ENCODE measurements at places on chromosomes 1 and 21.

- no peak for DNase-seq
Measured at GRCh38 chr1:162944974-162945674, 84.1 kb upstream of the CCDC190 start.

DNA sequence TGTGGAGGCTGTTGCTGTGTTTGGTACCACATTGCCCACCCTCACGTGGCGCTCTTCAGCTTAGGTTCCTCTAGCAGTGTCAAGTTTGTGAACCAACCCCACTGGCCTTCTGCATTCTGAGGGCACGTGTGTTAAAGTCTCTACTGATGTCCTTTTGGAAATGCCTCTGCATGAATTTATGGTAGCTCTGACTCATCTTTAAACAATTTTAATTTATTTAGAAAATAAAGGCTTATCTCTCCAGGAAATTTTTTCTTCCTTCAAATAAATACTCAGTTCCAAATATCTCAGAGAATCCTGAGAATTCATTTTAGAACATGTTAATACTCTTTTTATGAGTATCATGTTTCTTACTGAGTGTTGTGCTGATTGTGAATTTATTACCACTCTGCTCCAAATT is 5.5 kb downstream of the CD1D start:
- DNase-seq = no peak

- DNase-seq = peak; percentile 12
Measured at GRCh38 chr1:179591592-179592580, at the start of gene TDRD5. TSS of gene TDRD5 (plus strand) at chr1:179591832. CDS start at chr1:179592616, 784 bp downstream.

DNA sequence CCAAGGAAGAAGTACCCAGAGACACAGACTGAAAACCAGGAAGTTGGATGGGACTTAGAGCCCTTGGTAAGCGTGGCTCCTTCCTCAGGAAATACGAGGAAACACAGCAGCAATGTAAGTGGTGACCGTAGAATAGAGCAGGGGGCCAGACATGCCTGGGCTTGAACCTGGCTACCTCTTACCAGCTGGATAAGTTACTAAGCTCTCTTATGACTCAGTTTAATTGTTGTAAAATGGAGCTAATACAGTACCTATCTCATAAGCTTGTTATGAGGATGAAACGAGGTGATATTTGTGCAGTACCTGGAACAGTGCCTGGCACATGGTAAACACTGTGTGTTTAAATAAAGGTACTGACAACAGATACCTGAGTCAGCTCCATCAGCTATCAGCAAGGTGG is 19.2 kb downstream of the EBNA1BP2 start:
- DNase-seq = no peak

DNA sequence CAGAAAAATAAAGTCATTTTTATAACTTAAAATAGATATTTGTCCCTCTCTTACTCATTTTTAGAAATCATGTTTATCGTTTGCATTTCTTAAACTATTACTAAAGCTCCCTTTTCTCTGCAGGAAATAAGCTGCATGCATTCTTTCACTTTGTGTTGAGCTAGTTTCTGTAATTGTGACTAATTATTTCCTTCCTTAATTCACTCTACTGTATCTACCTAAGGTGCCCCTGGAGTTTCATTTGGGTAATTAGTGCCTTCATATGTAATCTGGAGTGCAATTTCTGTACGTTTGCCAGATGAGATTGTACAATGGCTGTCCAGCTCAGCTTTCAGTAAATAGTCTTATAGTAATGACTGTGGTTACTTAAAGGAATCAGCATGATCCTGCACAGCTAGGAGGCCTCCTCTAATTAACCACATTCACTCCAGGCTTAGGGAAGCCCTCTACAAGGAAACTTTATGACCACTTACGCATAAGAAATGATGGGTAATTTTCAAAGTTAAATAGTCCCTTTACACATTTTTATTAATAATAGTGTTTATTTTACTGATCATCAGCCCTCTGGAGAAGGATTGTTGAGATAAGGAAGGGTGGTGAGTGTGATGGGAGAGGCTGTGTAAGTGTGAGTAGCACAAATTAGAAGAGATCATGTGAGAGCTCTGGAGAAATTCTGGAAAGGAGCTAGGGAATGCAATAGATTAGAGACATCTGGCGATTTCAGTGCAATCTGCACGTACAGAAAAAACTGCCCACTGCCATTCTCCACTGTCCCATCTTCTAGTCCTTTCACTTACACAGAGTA is 86.8 kb downstream of the LRRC8C start:
- DNase-seq = peak; percentile 73

- no peak for DNase-seq
Measured at GRCh38 chr1:238409191-238409850, 518.6 kb upstream of the ZP4 start.

DNA sequence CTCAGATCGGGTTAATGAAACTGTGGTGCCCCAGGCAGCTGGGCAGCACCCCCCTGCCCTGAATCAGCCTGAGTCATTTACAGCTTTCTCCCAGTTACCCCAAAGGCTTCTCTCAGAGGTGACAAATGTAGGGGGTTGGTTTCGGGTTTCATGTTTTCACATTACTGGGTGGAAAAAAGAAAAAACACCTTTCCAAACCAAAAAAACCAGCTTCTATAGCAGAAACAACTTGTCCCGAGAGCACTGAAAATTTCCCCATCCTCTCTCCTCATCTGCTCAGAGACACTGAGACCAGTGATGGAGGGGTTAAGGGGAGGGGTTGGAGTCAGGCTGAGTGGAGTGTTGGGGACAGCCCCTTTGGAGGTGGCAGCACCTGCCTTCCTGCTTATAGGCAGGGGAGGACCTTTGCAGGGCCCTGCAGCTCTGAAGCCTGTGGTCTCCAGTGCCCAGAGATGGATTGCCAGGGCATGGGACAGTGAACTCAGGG is 15.6 kb downstream of the UTP11 start:
- no peak for DNase-seq

DNA sequence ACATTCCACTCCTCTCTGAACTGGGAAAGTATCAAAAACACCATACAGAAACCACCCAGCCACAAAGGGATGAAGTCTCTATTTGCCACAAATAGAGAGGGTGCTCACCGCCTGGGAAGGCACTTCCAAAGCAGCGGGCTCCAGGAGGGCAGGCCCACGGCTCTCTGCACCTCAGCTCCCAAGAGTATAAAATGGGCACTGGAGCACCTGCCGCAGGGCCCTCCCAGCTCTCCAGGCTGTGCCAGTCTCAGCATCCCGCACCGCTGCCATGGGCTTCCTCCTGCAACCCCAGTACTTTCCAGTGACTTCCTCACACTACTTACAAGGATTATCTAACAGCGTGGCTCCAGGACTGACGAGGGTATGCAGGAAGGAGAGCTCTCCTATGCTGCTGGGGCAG is 14.4 kb downstream of the C2CD2 start:
- no peak for DNase-seq

DNA sequence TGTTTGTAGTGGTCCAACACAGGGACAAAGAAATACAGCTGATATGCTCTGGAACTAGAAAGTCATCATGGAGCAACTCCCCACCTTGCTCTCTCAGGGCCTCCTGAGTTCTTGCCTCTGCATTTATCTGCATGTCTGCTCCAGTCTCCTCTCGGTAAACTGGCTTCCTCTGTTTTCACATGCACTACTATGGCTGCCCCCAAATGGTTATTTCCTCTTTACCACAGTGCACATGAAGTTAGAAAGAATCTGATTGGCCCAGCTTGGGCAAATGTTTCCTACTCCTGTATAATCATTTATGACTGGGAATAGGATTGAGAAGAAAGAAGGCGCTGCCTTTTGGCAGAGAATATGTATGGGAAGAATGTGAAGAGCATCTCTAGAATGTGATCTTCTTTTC is 16.5 kb upstream of the PSMB2 start:
- DNase-seq = peak; percentile 42

DNA sequence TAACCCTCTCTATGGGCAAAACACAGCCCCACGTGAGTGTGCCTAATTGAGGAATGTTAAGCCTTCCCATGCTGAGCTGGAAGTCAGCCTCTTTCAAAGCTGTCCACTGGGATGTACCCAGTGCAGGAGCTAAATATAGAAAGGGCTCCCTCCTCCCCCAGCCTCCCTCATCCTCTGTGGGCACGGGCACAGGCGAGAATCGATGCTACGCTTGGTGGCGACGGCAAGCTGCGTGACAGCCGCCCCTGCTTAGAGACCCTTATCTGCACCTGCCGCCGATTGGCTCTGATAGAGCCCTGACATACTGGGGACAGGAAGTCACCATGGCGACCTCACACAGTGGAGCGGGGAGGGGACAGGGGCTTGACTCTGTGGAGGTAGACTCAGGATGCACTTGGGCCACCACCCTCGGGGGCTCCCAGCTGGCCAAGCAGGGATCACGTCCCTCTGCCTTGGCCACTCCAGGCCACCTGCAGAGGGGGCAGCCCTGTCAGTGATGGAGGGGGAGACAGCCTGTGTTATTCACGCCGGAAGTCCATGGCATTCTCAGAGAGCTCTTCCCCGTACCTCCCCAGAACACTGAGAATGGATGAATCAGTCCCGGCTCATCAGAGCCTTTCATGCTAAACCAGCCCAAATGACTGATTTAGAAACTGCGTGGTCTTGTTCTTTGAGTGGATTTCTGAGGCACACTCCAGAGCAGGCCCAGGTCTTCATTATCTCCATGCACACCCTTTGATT is 84.8 kb downstream of the KCND3 start:
- no peak for DNase-seq

- peak; percentile 32 for DNase-seq
Measured at GRCh38 chr1:231613419-231614349, 12.9 kb upstream of the DISC1 start.

- DNase-seq = peak; percentile 78
Measured at GRCh38 chr1:235892734-235893413, 26.2 kb upstream of the LYST start.

DNA sequence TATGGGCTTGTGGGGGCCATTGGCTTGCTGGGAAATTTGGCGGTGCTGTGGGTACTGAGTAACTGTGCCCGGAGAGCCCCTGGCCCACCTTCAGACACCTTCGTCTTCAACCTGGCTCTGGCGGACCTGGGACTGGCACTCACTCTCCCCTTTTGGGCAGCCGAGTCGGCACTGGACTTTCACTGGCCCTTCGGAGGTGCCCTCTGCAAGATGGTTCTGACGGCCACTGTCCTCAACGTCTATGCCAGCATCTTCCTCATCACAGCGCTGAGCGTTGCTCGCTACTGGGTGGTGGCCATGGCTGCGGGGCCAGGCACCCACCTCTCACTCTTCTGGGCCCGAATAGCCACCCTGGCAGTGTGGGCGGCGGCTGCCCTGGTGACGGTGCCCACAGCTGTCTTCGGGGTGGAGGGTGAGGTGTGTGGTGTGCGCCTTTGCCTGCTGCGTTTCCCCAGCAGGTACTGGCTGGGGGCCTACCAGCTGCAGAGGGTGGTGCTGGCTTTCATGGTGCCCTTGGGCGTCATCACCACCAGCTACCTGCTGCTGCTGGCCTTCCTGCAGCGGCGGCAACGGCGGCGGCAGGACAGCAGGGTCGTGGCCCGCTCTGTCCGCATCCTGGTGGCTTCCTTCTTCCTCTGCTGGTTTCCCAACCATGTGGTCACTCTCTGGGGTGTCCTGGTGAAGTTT is 550 bp downstream of the RXFP4 start:
- no peak for DNase-seq

- no peak for DNase-seq
Measured at GRCh38 chr1:61378494-61379180, 296.3 kb downstream of the NFIA start.

- DNase-seq = no peak
Measured at GRCh38 chr21:44006656-44007055, 5.5 kb upstream of the TRAPPC10 start.

- DNase-seq = no peak
Measured at GRCh38 chr1:171718216-171718615, 23.6 kb downstream of the VAMP4 start.

- peak; percentile 86 for DNase-seq
Measured at GRCh38 chr1:110420874-110421793, 13.6 kb upstream of the LAMTOR5 start.

- no peak for DNase-seq
Measured at GRCh38 chr1:205041998-205042910, 758 bp upstream of the CNTN2 start.

GRCh38 chr1:45007311-45007710 is 3.8 kb downstream of the HECTD3 start:
- DNase-seq = no peak

DNA sequence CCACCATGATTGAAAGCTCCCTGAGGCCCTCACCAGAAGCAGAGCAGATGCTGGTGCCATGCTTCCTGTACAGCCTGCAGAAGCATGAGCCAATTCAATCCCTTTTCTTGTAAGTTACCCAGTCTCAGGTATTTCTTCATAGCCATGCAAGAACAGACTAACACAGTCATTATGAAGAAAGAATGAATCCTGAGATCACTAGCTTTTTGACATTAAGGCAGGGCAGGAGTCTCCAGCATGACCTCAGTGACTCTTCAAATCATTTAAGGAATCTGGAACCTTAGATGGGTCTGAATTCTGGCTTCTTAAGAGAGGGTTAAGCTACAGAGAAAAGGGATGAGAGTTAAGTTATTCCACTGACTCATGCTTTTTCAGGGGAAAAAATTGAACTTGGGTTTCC is 79.0 kb downstream of the PTPN14 start:
- no peak for DNase-seq

DNA sequence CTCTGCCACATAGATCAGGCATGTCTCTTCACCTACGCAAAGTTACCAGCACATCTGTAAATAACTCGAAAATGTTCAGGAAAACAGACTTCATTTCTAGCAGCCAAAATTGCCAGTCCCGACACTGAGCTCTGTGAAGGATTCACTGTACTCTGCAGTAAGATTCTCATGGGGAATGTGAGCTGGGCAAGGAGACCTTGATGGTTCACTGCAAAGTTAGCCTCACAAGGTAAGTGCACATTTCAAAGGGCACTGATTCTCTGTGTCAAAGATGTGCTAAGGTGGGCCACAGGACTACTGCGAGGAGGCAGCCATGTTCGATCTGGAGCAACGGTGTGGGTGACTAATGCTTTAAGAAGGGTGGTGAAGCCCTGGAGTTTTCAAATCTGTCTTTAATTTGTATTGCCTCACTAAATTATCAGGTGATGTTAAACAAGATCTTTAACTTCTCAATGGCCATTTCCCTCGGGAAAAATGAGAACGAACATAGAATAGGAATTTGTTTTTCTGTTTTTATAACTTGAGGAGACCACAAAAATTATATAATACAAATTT is 25.2 kb downstream of the STPG1 start:
- no peak for DNase-seq

DNA sequence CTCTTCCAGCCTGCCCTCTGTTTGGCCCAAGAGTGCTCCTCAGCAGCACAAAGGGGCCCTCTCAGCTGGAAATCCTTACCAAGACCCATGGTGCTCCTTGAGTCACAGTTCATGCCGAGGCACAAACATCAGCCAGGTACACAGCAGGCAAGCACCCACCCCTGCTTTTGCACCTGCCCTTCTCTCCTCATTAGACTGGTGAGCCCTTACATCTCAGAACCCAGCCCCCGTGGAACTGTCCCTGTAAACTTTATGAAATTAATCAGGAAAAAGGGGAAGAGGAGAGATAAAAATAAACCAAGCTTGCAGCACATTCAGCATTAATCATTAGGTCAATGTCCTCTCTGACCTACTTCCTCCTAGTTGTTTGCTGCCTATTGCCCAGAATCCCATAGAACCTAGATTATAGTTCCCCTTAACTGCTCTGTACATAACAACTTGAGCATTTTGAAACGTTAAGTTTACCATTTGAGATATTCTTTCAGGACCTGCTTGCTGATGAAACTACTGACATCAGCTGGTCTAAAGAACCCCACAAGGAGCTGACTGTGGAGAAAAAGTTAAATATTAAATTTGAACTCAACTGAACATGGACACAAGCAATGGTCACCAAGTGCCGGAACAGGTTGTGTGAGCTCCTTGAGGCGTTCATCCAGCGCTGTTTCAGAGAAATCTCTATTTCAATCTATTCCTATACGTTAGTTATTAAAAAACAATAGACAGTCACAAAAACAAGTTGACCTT is 738.4 kb downstream of the MATN1 start:
- no peak for DNase-seq
